ENCODE measurements at places on chromosomes 5 and 9. TPM values are rescaled to one million over a fixed set of nuclear protein-coding genes. Genes with fewer than 3 reads are reported as not detected.

The TERT gene
- total RNA-seq, result not detected

The LOX gene
- total RNA-seq, result 33.4 TPM

GRCh38 chr9:128006332-128006996 is 25.7 kb upstream of the EEIG1 start:
- DNase-seq, result no peak

DNA sequence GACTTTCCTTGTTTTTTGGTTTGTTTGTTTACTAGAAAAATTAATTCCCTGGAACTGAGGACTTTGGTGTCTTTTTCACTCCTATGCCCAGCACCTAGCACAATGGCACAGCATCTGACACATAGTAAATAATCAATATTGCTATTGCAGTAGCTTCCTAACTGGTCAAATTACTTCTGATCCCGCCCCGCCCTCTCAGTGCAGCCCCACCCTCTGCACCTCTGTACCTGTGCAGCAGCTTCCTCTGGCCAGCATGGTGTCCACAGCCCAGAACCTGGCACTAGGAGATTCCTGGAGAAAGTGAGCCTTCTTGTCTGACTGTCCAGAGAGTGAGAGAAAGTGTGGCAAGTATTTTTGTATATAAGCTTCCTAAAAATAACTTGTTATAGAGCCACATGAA is 343.2 kb downstream of the ZNF608 start:
- DNase-seq, result no peak

- DNase-seq, result no peak
Measured at GRCh38 chr9:98584059-98584458, 124.7 kb downstream of the GABBR2 start.

The SLC36A3 gene
- not detected for total RNA-seq

DNA sequence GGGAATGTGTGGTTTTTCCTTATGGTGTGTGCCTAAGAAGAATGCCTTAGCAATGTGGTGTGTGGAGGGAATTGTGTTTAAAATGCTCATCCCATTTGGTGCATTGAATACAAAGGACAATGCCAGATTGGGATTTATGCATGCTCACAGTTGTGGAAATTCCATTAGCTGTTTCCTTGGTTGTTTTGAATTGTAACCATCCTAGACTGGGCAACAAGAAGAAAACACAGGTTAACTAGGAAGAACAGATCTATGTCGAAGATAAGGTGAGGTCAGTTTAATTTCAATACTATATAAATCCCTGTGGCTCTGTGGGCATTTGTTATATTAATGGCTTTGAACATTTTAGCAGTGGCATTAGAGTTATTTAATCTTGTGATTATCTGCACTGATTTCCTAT is 266.8 kb downstream of the MAT2B start:
- DNase-seq, result no peak

The CCDC183 gene
- total RNA-seq, result 1.0 TPM

GRCh38 chr5:14190194-14191164 is 47.3 kb downstream of the TRIO start:
- DNase-seq, result peak; percentile 100

DNA sequence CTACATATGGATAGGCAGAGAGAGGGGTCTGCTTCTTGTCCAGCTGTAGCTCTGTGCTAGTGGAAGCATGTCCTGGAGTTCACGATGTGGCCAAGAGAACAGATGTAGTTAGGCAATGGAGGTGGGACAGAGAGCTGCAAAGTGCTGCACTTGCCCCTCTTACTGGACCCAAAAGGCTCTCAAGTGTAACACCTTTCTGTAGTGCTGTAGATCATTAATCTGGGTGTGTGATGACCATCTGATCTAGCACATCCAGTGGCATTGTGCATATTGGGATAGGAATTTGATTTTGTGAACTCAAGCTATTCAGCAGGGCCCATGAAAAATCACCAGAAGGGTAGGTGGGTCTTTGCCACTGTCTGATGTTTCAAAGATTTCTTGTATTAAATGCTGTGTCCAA is 151.4 kb downstream of the KDM4C start:
- no peak for DNase-seq

DNA sequence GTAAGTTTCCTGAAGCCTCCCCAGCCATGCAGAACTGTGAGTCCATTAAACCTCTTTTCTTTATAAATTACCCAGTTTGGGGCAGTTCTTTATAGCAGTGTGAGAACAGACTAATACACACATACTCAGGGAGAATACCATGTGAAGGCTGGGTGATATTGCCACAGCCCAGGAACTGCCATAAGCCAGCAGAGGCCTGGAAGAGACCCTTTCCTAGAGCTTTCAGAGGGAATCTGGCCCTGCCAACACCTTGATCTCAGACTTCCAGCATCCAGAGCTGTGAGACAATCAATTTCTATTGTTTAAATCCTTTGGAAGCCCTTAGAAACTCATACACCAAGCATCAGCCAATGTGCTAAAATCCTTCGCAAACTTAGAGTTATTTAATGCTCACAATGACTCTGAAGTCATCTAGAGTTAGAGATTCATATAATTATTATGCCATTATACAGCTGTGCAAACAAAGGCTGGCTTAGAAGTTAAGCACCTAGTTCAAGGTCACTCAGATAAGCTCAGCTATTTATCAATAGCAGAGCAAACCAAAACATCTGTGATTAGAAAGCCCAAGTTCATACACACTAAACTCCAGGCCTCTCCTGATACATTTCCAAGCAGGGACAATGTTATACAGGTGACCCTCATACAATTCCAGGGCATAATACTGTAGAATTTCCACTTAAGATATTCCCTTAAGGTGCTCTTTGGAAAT is 531.8 kb upstream of the DAP start:
- no peak for DNase-seq

The F12 gene
- total RNA-seq, result under 0.01 TPM

- no peak for DNase-seq
Measured at GRCh38 chr9:109319626-109320241, 1.1 kb downstream of the EPB41L4B start.

DNA sequence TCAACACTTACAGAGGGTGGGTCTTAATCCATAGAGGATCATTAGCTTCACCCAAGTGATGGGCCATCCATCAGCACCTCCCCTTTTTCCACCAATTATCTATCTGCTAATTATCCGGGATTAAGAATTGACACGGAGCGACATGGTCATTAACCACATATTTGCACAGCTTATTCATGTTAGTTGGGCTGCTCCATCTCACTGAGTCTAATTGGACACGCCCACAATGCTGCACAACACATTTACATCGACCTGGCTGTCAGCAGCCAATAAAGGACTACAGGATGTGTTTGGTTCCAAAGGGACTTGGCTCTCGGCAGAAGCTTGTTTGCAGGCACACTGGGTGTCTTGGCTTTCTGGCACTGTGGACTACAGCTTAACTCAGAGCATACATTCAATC is 21.6 kb downstream of the FOXE1 start:
- no peak for DNase-seq

GRCh38 chr9:78292026-78292425 is 4.9 kb upstream of the PSAT1 start:
- DNase-seq, result no peak

- DNase-seq, result no peak
Measured at GRCh38 chr9:126836216-126836615, 24.2 kb upstream of the ZBTB34 start.

The GAS1 gene
- 7.4 TPM for total RNA-seq

- DNase-seq, result peak; percentile 78
Measured at GRCh38 chr5:14353726-14354474, 210.8 kb downstream of the TRIO start.

- peak; percentile 96 for DNase-seq
Measured at GRCh38 chr5:78907255-78907891, 77.7 kb downstream of the ARSB start.

DNA sequence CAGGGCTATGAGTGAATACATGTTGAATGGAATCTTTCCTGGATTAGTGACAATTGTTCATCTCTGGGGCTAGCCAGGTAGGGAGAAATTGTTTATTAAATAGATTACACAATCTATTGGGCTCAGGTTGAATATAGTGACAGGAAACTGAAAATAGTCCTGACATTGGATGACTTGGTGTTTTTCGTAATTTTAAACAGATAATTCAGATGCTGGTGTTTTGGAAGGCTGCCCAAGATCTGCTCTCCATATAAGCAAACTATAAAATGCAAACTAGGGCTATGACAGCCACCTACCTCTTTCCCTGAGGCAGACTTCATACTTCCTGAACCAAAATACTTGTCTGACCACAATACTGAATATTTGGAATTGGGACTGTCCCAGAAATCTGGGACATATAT is 99.1 kb downstream of the ENC1 start:
- DNase-seq, result peak; percentile 55

- DNase-seq, result no peak
Measured at GRCh38 chr5:149748471-149749094, 18.5 kb downstream of the PPARGC1B start.

DNA sequence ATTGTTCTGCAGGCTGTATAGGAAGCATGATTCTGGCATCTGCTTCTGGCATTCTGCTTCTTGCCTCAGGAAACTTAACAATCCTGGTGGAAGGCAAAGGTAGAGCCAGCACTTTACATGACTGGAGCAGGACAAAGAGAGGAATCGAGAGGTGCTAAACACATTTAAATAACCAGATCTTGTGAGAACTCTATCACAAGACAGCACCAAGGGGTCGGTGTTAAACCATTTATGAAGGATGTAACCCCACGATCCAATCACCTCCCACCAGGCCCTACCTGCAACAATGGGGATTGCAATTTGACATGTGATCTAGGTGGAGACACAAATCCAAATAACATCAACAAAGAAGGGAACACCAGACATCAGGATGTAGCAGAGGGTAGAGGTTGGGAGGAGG is 221.5 kb downstream of the CDH12 start:
- DNase-seq, result no peak

DNA sequence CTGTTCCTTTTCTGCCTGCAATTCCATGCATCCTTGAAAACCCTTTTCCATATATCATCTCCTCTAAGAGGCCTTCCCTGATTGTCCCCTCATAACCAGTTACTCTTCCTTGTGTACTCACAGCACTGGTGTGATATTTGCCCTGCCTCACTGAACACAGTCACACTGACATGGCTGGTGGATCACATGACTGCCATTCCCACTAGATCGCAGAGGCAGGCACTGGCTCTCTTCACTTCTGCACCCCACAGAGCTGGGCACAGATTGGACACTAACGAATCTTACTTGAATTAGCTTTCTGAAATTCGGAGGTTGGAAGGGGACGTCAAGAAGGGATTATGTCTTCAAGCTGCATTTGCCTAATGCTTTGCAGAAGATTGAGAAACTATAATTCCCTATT is 208.0 kb downstream of the PAPPA start:
- no peak for DNase-seq

The GPR21 gene
- total RNA-seq, result 0.66 TPM

DNA sequence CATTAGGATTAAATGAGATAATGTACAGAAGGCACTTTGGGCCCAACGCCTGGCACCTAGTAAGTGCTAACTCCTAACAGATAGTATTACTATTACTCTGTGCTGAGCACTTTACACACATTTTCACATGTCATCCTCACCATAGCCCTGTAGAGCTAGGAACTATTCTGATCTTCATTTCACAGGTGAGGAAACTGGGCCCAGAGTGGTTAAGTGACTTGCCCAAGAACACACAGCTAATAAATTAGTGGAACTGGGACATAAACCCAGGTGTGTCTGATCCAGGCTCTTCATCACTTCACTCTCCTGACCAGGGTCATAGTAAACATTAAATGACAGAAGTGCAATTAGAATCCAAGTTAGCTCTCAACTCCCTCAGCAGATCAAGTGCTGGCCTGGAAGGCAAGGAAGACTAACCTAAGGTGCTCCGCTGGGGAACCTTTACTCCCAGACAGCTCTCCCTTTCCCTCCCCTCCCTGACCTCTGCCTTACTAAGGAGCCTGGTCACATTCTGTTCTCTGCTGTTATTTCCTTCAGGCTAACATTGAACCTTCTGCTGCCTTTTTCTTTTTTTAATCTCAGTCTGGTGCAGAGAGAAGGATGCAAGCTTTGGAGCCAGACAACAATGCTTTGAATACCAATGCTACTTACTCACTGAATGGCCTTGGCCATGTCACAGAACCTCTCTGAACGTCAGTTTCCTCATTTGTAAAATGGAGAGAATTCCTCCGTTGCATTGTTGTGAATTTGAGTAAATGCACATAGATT is 4.1 kb upstream of the ADRA1B start:
- peak; percentile 86 for DNase-seq

The TNFSF8 gene
- not detected for total RNA-seq
